ENCODE measurements at places on chromosomes 4 and X.

GRCh38 chr4:5923376-5923775, 30.5 kb upstream of the CRMP1 start:
- no peak for DNase-seq

- no peak for DNase-seq
Observed at GRCh38 chr4:71832049-71832448, 48.2 kb upstream of the GC start.

DNA sequence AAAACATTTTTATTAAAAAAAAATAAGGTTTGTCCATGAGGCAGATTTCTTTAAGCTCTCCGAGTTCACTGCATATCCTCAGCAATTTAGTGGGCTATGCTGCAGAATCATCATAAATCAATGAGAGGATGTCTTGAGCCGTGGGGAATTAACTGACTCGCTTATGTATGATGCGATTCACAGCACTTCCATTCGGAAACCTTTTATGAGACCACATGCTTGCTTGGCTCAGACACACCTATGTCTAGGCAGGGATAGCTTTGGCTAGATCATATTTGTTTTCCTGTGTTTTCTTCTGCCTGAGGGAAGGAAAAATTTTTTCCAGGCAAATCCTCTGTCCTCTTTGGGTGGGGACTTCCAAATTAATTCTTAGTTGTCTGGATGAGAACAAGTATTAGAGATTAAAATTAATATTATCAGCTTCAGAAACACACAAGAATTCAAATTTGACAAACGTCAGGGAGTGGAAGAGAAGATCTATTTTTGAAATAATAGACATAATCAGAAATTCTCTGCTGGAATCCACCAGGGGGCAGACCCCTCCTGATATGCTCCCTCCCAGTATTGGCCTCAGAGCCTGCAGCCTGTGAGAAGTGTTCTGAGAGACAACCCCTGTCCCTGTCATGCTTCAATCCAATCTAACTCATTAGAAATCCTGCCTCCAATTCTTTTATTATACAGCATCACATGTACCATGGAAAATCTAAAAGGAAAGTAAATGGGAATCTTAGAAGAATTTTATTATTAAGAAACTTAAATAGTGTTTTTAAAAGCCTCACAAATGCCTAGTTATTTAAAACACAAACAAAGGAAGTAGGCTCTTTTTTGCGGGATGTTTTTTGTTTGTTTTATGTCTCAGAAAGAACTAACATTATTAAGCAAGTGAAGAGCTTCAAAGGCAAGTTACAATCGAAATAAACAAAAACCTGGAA, 345.1 kb upstream of the TACR3 start:
- no peak for DNase-seq

- DNase-seq, result no peak
Observed at GRCh38 chrX:12443534-12444098, 305.3 kb downstream of the FRMPD4 start.

DNA sequence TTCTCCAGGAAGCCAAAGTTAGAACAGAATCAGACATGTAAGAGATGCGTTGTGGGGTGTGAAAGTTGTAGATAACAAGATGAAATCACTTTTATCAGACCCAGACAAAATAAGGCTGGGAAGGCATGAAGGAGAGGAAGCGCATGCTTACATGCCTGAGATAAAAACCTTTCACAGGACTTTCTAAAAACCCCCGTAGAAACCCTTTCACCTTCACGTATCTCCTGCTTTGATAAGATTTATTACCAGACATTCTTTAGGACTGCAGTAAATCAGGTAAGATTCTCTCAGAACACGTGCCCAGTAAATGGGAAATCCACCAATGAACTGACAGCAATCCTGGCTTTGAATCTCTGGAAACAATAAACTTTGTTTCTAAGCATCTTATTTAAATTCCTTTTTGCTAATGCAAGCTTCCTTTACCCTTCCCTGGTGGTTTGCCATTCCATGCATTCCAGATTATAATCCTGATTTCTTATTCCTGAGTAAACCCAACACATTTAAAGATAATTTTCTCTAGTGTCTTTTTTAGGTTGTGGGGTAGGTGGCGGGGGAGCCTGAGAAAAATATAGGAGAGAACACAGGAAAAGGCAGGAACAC, 254.6 kb upstream of the LDB2 start:
- DNase-seq, result no peak

DNA sequence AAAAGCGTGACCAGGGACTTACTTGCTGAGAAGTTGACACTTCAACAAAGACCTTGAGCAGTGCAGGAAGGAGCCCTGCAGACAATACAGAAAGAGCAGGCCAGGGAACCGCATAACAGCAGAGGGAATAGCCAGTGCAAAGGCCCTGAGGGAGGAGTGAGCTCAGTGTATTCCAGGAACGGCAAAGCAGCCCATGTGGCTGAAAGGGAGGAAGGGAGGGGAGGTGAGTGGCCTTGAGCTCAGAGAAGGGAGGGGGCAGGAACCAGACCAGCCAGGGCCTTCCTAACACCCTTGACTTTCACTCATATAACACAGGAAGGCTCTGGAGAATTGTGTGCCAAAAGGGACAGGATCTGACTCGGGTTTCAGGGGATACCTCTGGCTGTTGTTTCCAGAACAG, 112.2 kb downstream of the BCOR start:
- no peak for DNase-seq

Data from activated T-helper 9 cell treated with anti-CD3 and anti-CD28 coated beads, Interleukin-2, amount 50 U/mL, for 16 hours (primary cell).